ENCODE measurements at places on chromosomes 12 and 14.
A peak's percentile ranks its signal among the peaks of the same experiment; 100 is the strongest.

DNA sequence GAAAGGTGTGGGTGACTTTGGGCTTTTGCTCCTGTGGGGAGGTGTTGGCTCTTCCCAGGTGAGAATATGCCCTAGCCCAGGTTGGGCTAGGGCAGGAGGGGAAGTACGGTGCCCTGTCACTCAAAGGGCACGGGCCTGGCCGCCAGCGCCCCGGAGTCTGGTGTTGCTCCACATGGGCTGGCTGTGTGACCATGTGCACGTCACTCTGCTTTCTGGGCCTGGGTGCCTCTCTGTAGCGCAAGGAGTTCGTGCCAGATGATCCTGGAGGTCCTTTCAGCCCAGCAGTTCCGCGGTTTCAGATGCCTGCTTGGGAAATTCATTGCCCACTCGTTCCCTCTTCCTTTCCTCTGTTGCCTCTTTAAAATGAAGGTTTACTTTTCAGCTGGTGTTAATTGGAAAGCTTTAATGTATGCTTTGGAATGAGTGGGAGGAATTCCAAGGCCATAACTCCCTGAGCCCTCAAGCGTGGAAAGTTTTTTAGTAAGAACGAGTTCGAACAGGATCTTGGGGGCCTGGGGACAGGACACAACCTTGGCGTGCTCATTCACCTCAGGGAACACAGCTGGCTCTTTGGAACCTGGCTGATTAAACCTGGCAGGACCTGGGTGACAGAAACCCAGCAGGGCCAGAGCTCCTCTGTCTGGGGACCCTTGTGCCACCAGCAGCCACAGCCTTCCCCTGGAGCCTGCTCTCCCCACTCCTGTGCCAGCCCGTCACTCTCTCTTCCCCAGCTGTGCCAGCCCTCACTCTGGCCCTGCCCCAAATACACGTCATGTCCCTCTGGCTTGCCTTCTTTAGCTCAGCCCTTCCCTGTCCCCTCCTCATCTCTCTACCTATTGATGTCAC lies 42.8 kb downstream of the TSPAN9 start:
- H3K4me3 ChIP-seq, result no peak overlapping the region
- H3K27me3 ChIP-seq, result no peaks in the 10 kb centered on the region
- H3K36me3 ChIP-seq, result peaks cover 14% of the 10 kb centered on the region
- H3K27ac ChIP-seq, result no peak overlapping the region

- no peaks in the 10 kb centered on the region for H3K27me3 ChIP-seq
- peaks cover 16% of the 10 kb centered on the region for H3K36me3 ChIP-seq
- peak overlapping the region; percentile 97 for H3K27ac ChIP-seq
- peak overlapping the region; percentile 95 for H3K4me3 ChIP-seq
These were observed 511 bp downstream of the ANO6 start for GRCh38 chr12:45216230-45216982.

GRCh38 chr12:38138225-38139221 lies 178.1 kb upstream of the ALG10B start:
- no peaks in the 10 kb centered on the region for H3K27me3 ChIP-seq
- peaks cover 5% of the 10 kb centered on the region for H3K4me1 ChIP-seq
- H3K36me3 ChIP-seq, result no peaks in the 10 kb centered on the region
- no peak overlapping the region for H3K27ac ChIP-seq

- H3K4me1 ChIP-seq, result peaks cover 10% of the 10 kb centered on the region
- H3K4me3 ChIP-seq, result peak within 1 kb of the TSS; percentile 83
- peak within 1 kb of the TSS; percentile 80 for H3K27ac ChIP-seq
- DNase-seq, result no peak
These were observed at the start of gene C1R for GRCh38 chr12:7092229-7092985. Gene C1R (minus strand): TSS chr12:7092445. CDS start chr12:7092388, 57 bp downstream.

DNA sequence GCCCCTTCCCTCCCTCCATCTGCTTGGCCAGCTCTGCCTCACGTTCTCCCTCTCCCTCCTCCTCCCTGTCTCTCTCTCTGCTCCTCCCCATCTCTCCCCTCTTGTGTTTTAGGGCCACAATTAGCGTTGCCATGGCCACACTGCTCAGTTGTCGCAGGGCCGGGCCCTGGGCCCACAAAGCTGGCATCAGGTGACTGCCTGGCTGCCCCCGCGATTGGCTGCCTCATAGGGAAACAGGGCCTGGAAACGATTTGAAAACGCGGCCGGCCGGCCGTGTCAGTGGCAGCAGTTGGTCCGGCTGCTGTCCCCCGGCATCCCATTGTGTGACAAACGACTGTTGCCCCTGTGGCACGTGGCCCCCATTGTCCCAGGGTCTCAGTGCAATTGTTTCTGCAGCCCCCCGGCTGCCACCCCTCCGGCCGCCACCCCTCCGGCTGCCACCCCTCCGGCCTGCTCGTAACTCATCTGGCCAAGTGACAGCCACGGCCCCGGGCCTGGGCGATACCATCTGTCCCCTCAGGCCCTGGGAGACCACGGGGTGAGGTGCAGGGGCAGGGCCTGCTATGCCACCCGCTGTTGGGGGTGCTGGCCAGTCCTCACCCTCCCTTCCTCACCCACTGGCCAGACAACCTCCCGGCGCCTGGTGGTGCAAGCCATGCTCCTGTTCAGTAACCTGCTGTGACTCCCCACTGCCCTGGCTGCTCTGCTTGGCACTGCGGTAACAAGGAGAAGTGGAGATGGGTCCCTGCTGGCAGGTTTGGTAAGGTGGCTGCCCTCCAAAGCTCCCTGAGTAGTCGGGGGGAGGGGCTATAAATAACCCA lies 17.4 kb downstream of the FOXN4 start:
- H3K27me3 ChIP-seq, result peaks cover 9% of the 10 kb centered on the region
- H3K27ac ChIP-seq, result no peak overlapping the region
- peaks cover 7% of the 10 kb centered on the region for H3K4me1 ChIP-seq
- no peaks in the 10 kb centered on the region for H3K36me3 ChIP-seq
- DNase-seq, result no peak

DNA sequence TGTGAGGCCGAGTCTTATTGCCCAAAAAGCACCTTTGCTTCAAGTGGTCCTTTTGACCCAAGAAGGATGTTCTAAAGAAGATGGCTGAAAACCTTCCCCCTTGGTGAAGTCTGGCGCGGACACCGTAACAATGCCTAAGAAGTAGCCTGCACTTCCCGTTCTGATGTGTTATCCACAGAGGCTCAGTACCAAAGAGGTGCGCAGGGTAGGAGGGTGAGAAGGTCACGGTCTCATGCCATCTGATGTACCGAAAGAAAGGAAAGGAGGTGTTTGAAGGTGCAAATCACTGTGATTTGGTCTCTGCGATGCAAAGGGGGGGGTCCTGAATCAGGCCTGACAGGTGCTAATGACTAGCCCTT lies 9.9 kb downstream of the PEBP1 start:
- no peak overlapping the region for H3K27ac ChIP-seq
- no peak for DNase-seq
- no peak overlapping the region for H3K4me3 ChIP-seq
- H3K36me3 ChIP-seq, result peaks cover 36% of the 10 kb centered on the region
- H3K27me3 ChIP-seq, result no peaks in the 10 kb centered on the region
- H3K4me1 ChIP-seq, result no peaks in the 10 kb centered on the region

DNA sequence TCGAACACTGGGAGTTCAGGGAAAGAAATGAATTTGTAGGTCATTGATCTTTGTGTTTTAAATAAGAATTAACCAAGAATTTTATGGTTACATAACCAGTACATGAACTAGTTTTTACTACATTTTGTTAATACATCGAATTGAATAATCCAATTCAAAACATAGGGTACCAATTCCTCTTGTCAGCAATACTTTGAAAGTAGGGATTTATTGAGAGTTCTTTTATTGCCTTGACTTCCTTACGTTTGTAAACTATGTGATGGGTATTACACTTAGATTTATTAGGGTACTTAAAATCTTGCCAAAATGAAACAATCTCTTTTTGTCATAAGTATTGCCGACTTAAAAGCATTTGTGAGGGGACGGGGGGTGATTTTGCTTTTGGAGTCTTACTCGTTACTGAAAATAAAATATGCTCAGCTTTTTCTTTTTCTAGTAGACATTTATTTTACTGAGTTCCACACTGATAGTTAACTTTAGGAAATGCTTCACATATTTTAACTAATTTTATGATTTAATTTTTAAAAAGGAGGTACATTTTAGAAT lies 22.4 kb downstream of the SOCS2 start:
- H3K4me1 ChIP-seq, result peaks cover 5% of the 10 kb centered on the region
- peaks cover 47% of the 10 kb centered on the region for H3K27me3 ChIP-seq
- no peak for DNase-seq
- no peak overlapping the region for H3K4me3 ChIP-seq
- H3K36me3 ChIP-seq, result no peaks in the 10 kb centered on the region
- H3K27ac ChIP-seq, result no peak overlapping the region

GRCh38 chr14:50333014-50333509 lies 20.9 kb downstream of the DMAC2L start:
- no peak overlapping the region for H3K27ac ChIP-seq
- DNase-seq, result no peak
- H3K4me1 ChIP-seq, result peaks cover 21% of the 10 kb centered on the region
- no peak overlapping the region for H3K4me3 ChIP-seq

DNA sequence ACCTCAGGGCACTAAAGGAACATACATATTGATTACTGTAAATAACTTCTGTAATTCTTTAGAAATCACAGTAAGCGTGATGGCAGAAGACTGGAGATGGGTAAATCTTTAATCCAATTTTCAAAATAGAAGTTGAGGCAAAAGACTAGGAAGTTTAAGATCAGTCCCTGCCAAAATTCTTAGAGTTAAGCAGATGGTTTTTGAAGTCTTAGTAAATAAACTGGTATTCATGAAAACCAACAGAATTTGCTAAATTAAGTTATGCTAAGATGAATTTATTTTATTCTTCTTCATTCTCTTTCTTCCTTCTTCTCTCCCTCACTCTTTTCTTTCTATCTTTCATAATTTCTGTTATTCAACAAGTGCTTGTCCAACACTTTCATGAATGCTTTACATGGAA lies 98.4 kb upstream of the GARIN6 start:
- H3K36me3 ChIP-seq, result no peaks in the 10 kb centered on the region
- no peak for DNase-seq
- no peaks in the 10 kb centered on the region for H3K27me3 ChIP-seq

DNA sequence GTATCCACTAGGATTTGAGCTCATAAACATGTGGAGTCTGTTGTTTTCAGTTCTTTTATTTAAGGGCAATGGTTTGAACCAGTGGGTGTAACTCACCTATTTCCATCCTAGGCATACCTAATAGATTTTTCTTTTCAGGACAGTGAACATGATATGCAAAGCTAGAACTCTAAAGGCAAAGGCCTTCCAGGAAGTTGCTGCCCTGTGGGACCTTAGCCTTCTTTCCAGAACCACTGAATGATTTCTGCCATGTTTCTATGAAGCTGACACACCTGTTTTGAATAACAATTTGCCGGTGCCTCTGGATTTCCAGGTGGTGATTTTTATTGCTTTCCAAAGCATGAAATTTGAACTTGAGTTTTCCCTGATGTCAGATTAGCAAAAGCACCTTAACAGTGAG lies 372.9 kb upstream of the FAR2 start:
- H3K27ac ChIP-seq, result no peak overlapping the region
- no peaks in the 10 kb centered on the region for H3K4me1 ChIP-seq
- no peak for DNase-seq

DNA sequence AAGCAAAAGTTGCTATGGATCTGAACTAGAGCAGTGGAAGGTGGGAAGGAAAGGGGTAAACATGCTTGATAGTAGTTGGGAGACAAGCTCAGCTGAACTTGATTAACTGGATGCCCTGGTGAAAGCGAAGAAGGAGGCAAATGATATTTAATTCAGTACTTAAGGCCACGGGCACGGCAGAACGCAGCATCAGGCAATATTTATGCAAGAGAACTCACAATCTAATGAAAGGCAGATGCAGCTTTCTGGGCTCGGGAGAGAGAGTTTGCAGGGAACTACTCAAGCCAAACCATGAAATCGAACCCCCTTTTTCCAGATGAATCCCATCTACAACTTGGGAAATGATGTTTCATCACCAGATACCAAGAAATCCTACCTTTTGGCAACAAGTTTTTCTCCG lies 3.5 kb upstream of the CNIH1 start:
- H3K27ac ChIP-seq, result no peak overlapping the region
- H3K36me3 ChIP-seq, result peaks cover 8% of the 10 kb centered on the region
- H3K27me3 ChIP-seq, result peaks cover 9% of the 10 kb centered on the region
- H3K4me1 ChIP-seq, result peaks cover 54% of the 10 kb centered on the region
- DNase-seq, result no peak

DNA sequence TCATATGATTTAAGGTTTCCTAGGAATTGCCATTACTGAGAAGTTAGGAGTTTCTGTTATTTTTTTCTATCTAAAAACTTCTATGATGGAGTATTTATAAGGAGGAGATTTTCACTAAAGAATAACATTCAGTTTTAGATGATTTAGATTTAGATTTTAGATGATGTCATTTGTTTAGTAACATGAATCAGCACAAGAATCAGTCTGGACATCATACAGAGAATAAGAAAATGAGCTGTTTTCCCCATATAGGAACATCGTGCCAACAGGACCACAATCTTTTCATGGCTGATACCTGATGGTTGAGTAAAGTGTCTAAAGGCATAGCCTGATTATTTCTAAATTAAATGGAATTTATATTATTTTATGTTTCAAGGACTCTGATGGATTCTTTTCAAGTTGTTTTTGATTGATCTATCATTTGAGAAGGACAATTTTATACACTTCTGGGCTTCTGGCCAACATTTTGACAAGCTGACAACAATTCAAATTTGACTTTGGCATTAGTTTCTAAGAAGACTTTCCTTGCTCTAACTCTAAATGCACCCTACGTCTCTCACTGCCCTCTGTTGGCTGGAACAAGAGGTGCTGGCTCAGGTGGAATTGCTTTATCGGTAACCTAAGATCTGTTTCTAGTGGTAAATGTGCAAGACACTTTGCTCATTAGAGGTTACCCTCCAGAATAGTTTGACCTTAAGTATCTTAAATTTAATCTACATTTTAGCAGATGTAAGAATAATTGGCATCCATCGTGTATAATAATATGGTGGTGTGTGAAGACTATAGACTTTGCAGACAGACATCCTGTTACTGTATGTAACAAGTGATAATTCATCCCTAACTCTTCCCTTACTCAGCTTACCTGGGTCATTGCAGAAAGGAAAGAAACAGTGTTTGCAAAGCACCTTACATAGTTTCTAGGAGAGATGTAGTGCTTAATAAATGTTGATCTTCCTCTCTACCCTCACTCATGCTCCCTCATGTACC lies 42.8 kb upstream of the CPSF6 start:
- no peak overlapping the region for H3K27ac ChIP-seq
- H3K4me3 ChIP-seq, result no peak overlapping the region
- peaks cover 7% of the 10 kb centered on the region for H3K27me3 ChIP-seq
- H3K4me1 ChIP-seq, result no peaks in the 10 kb centered on the region
- peaks cover 4% of the 10 kb centered on the region for H3K36me3 ChIP-seq

GRCh38 chr12:97216848-97217247 lies 245.8 kb upstream of the RMST start:
- no peak overlapping the region for H3K27ac ChIP-seq
- H3K27me3 ChIP-seq, result peaks cover 20% of the 10 kb centered on the region
- no peaks in the 10 kb centered on the region for H3K36me3 ChIP-seq
- no peak for DNase-seq

GRCh38 chr12:56521209-56521589 lies 421 bp upstream of the RBMS2 start:
- H3K4me3 ChIP-seq, result peak overlapping the region; percentile 92
- H3K27ac ChIP-seq, result peak overlapping the region; percentile 88
- no peak for DNase-seq
